ENCODE measurements at places on chromosomes 3 and 15.

DNA sequence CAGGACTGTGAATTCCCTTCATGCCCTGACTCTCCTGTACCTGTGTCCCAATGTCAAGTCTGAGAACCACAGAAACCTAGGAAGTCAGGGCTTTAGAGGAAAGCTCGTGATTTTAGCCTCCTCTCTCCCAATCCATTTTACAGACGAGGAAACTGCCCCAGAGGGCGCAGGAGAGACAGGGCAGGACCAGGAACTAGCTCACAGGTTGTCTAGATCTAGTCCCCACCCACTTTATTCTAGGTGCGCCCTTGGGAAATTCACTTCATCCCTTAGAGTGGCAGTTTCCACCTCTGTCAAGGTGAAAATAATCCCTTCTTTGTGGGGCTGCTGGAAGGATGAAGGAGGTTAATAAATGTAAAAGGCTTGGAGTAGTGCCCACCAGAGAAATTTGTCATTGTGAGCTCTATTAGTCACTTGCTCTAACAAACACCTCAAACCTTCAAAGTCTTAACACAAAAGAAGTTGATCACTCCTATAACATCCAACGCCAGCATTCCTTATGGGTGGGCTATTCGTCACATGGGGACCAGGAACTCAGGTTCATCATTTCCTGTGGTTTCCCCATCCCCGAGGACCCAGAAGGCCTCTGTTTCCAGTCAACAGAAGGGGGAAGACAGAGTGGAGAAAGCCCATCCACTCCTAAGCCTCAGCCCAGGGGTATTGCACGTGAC is 282.3 kb downstream of the XXYLT1 start:
- no peak for DNase-seq

DNA sequence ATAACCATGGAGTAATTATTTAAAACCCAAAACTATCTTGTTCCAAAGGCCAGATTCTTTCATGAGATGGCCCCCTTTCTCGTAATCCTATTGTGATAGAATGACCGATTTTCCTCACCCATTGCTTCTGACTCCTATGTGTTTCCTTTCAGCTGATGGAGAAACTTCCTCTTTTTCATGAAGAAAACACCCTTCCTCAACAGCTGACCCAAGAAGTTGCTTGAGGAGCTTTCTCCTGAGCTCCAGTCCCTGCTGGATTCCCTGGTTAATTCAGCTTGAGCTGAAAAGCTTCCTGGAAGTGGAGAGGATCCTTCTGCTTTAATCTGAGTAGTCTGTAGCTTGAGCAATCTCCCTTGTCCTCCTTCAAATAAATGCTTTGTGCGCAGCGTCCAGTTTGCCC is 75.0 kb downstream of the BFSP2 start:
- no peak for DNase-seq

DNA sequence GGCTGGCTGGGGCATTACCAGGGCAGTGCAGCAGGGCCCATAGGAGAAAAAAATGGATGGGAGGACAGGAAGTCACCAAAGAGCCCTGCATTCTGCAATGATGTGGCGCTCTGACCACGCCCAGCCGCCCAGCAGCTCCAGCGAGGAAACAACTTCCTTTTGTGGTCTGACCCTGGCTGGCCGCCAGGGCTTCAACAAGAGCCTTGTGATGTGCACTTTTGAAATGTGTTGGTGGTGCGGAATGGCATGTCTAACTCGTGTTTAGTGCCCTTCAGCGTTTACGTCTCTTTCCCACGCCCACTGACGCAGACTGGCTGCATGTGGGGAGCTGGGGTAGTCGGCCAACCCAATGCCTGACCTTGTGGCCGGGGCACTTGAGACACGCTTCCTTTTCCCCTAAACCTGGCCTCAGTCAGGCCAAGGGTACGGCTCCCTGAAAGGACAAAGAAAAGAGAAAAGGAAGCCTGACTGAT is 81.9 kb upstream of the CTNNB1 start:
- peak; percentile 72 for DNase-seq

DNA sequence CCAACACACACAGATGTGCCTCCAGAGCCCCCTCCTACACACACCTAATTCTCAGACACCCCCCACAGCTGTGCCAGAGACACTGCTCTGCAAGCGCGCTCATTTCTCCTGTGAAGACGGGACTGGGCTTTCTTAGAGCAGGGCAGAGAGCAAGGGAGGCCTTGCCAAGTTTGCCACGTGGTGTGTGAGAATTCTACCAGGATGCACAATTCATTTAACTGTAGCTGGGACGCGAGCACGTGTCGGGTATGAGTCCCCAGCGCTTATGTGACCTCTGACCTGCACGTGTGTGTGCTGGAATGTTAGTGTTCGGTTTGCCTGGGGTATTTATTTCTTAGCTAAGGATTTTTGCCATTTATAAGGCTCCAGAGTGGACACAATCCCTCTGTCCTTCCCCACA is 37.0 kb downstream of the FEM1B start:
- DNase-seq = no peak

DNA sequence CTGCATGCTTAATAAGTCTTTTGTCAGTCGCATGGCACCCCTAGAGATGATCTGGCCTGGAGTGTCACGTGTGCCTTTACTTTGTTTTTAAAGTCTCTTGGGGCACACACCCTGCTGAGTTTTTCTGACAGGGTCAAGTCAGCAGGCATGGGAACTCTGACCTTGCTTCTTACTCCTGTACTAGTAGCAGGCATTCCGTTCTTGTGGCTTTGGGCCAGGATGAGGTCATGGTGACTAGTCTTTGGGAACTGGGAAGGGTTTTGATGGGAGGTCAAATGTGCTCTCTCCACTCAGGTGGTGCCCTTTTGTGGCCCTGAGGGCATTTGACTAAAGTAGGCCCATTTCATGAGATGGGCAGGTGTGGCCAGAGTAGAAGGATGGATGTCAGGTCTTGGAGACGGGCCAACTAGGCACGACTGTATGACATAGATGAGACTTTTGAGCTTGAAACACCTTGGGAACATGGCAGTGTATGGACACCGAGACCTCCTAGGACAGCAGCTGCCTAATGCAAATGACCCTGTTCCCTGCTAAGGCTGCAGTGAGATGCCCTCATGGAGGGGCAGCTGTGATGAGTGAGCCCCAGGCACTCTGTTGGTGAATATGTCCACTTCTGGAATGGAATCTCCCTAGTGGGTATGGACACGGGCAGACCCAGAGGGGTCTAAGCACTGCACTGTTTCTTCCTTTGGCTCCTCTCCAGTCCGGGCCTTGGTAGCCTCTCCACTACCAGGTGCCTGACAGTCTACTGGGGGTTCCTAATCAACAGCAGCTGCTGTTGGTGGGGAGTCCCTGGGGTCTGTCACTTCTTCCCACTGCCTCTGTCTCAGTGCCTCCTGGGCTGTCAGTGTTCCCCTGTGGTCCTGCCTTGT is 16.4 kb downstream of the SRPRB start:
- DNase-seq = no peak

DNA sequence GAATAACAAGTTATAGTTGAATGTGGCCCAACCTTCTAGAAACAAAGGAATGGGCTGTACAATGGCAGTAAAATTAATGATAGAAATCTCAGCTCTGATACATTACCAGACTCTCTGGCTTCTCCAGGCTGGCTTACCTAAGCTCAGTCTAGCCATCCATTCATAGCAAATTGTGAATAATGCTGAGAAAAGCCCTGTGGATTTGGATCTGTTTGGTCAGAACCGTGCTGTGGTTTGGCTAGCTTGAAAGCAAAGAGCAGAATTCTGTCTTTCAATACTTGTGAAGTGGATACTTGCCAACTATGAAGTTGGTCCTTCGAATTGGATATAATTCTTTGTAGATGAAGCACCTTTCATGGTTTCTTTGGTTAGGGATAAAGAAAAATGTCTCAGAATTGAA is 199.1 kb downstream of the EPHA3 start:
- DNase-seq = no peak

DNA sequence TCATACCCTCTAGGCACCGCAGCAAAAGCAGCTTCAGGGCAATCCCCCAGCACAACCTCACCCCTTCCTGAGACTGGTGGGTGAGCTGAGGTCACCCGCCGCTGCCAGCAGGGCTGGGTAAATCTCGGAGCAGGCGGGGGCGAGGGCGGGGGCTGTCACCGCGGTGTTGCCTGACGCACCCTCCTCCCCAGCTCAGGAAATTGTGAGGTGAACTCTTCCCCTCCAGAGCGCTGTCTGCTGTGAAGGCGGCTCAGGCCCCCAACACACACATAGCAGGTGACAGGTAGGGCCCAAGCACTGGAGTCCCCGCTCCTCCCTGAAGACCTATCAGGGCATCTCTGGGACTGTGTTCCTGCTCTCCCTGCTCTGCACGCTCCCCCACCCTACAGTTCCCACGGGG is 30.2 kb upstream of the FURIN start:
- DNase-seq = peak; percentile 69

- no peak for DNase-seq
These were observed 140.9 kb upstream of the TP63 start for GRCh38 chr3:189490337-189490736.

- DNase-seq = no peak
These were observed 1161.4 kb downstream of the IGSF11 start for GRCh38 chr3:117873249-117873600.

GRCh38 chr3:72178463-72179106 is 393.6 kb upstream of the PROK2 start:
- DNase-seq = peak; percentile 21

DNA sequence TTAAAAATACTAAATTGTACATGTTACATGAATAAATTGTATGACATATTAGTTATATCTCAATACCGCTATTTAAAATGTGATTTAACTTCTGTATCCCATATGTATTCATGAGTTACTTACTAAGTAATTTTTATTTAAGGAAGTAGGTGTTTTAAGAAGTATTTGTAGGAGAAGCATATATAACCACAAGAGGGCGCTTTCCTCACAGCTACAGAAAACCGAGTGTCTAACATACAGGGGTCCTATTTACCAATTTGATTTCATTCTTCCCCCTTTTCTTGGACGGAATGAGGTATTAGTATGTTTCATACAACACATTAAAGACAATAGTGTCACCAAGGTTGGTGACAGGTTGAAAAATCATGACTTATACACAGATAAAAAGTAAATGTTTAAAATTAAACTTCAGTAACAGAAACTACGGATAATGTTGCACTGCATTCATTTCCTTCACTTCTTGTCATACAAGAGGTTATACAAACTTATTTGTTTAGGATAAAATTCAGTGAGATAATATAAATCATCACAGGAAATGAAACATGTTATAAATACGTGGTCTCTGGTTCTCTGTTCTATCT is 253.6 kb downstream of the MAGI1 start:
- DNase-seq = peak; percentile 42

- no peak for DNase-seq
These were observed 309.8 kb upstream of the MANF start for GRCh38 chr3:51075221-51075775.

DNA sequence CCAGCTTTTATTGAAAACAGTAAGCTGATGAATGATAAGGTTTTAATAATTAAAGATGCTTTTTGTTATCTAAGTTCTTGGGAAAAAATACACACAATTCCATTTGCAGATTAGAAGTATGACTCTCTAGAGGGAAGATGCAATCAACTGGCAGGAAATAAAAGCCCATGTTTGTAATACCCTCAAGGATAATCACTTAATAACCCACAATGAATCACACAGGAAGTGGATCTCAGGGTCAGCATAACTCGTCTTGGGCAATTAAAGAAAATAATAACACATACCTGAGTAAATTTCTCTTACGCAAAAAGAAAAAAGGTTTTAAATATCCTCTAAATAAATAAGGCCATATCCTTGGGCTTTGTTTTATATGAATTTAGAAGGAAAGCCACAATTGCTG is 9.4 kb upstream of the EID1 start:
- no peak for DNase-seq

All from erythroblast (primary cell).